Common myeloid progenitor, CD34-positive (primary cell): ENCODE measurements at places on chromosomes 1 and 21.
A peak's percentile ranks its signal among the peaks of the same experiment; 100 is the strongest.

DNA sequence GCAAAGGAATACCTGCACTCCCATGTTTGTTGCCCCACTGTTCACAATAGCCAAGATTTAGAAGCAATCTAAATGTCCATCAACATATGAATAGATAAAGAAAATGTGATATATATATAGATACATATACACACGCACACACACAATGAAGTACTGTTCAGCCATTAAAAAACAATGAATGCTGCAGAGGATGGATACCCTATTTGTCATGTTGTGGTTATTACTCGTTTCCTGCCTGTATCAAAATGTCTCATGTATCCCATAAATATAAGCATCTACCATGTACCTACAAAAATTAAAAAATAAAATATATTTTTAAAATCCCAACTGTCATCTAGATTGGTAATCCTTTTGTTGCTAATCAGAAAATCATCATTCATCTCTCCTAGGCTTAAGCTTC is 634.8 kb upstream of the ADGRL2 start:
- no peak for DNase-seq

DNA sequence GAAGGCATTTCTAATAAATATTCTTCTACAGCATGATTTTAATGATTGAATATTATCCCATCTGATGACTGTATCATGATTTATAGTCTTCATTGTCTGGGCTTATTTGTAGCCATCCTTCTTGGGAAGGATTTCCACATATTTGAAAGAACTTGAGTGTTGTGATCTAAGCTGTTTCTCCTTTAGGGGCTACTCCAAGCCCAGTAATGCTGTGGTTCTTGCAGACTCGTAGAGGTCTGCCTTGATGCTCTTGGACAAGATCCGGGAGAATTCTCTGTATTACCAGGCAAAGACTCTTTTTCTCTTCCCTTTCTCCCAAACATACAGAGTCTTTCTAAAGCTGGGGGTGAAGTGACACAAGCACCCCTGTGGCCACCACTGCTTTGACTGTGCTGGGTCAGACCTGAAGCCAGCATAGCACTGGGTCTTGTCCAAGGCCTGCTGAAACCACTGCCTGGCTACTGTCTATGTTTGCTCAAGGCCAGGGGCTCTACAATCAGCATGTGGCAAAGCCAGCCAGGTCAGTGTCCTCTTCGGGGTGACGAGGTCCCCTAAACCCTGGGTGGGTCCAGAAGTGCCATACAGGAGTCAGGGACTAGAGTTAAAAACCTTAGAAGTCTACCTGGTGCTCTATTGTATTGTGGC is 107.4 kb downstream of the GIPC2 start:
- DNase-seq = no peak

- DNase-seq = no peak
Observed at GRCh38 chr1:111754984-111755330, 744 bp upstream of the DDX20 start.

DNA sequence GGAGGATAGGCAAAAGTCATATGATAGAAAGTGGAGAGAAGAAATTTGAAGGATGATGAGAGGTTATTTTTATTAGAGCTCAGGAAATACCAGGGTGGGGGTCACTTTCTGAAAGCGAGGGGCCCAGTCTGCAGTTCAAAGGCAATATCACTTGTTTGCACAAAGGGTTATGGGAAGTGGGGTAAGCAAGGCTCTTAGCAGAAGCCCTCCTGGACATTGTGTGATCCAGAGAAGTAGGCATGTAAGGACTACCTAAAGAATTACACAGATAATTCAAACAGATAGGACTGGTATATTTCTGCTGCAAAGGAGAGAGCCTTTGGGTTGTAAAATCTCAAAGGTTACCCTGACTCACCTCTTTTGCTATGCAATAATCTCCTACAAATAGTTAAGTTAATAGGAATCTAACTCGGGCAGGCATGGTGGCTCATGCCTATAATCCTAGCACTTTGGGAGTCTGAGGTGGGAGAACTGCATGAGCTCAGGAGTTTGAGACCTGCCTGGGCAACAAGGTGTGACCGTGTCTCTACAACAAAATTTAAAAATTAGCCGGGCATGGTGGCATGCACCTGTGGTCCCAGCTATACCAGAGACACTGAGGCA is 25.2 kb upstream of the PRRC2C start:
- DNase-seq = no peak

GRCh38 chr1:154427173-154428139 is 22.3 kb downstream of the IL6R start:
- no peak for DNase-seq

DNA sequence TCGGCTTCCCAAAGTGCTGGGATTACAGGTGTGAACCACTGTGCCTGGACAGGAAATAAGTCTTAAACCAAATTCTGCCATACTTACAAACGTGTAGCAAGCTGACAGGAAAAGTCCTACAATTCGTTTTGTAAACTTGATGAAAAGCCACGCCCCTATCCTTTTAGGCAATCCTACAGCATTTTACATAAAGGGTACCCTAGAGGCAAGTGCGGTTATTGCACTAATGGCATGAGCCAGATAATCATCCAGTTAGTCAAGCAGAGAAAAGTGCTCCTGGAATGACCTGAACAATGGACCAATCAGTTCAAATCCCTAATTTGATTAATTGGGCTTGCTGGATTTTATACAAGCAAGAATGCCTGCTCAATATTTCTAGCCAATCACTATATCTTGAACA is 338.2 kb downstream of the KIF26B start:
- DNase-seq = no peak

DNA sequence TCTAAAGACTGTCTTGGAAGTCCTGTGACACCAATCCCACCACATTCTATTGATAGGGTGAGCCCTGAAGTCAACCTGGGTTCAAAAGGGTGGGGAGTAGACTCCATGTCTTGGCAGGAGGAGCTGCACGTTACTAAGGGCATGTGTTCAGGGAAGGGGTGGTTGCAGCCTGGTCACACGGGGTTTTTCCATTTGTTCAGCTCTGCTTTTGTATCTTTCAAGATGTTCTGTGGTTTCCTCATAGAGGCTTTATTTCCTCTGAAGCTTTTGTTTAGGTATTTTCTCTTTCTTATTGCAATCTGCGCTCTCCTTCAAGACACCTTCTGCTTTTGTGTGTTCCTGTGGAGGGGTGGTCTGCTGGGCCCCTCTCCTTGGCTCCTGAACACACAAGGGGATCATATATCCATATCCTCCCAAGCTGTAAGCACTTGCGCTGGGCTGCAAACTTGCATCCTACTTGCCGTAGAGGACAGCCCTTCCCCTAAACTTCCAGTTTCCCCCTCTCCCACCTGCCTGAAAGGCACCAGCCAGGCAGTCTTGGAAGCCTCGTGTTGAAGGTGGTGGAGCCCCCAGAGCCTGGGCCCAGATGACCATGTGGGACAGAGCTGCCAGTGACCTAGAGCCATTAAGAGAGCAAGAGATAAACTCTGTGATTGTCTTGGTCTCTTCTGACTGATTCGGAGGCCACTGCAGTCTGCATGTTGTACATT is 62.5 kb upstream of the TRAPPC10 start:
- no peak for DNase-seq

DNA sequence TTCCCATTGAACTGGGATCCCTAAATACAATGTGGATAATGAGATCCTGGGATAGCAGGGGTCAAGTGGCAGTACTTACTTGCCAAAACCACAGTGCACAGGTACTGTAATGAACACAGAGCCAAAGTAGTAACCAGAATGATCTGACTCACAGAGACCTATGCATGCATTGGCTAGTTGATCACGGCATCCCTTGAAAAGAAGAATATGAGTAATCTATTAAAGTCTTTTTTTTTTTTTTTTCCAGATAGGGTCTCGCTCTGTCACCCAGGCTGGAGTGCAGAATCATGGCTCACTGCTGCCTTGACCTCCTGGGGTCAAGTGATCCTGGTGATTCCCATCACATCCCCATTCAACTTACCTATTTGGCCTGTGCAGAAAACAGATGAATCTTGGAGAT is 29.4 kb upstream of the EIF4G3 start:
- no peak for DNase-seq

- DNase-seq = no peak
Observed at GRCh38 chr21:44996983-44997936, 57.4 kb downstream of the SLX9 start.

DNA sequence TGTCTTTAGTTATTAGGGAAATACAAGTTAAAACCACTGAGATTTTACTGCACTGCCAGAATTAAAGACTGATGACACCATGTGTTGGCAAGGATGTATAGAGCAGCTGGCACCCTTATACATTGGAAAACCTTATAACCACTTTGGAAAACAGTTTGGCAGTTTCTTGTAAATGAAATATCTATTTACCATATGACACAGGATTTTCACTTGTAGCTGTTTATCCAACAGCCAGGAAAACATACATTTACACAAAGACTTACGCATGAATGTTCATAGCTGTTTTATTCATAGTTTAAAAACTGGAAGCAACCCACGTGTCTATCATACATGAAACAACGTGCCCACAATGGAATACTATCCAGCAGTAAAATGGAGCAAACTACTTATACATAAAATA is 45.3 kb downstream of the PRRC2C start:
- no peak for DNase-seq

DNA sequence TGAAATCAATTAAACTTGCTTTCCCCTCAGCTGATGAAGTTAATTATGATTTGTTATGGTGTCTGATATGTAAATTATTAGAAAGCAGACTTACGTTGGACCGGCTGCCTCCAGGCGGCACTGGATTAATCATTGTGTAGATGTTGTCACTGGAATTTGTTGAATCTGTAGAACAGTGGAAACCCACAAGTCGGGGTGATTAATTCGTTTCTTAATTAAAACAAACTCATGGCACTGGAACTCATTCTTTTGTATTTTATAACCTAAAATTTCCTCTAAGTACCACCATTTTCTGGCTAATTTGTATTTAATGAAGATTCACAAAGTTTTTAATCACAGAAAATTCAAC is 39.0 kb downstream of the MRPL37 start:
- no peak for DNase-seq

GRCh38 chr21:43866260-43866629 is 1.2 kb downstream of the AGPAT3 start:
- peak; percentile 47 for DNase-seq

DNA sequence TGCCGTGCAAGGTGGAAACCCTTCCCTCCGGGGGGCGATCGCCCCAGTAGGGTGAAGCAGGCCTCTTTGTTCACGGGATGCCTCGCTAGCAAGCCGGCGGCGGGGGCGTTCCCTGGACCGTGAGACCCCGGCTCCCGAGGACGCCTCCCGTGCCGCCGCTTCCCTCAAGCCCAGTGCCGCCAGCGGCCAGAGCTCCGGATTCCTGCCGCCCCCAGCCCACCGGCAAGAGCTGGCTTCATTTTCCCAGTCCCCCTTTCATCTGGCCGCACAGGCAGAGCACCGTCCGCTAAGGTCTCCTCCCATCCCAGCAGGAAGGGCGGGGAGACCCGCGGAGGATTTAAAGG is 16.3 kb downstream of the IER5 start:
- DNase-seq = peak; percentile 73

- peak; percentile 13 for DNase-seq
Observed at GRCh38 chr1:83932281-83932680, 66.7 kb downstream of the TTLL7 start.

- no peak for DNase-seq
Observed at GRCh38 chr21:44434568-44434925, 20.8 kb upstream of the LRRC3 start.

DNA sequence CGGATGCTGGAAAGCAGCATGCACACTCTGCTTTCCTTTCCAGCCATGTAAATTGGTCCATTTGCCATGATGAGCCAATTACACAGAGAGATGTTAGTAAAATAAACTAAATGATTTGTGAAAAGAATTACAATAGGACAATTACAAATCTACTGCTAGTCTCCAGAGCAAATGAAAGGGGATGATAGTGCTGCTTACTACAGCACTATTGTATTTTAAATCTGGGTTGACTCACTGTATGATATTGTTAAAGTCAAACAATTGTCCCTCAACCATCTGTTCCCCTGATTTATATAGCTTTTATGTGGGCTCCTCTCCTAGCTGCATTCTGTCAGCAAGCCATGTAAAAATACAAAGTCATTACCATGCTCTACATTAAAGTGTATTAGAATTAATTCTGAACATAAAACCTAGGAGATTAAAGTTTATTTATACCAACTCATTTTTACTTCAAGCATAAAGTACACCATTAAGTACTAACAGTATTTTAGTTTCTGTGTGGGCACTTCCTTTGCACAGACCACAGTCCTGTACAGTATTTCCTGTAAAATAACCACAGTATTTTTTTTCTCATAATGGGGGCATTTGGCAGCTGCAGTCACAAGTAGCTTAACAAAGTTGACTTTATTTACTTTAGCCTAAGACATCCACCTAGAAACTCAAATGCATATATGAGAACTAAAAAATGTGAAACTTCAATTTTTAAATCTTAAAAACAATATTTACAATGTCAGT is 135.8 kb downstream of the VAV3 start:
- DNase-seq = peak; percentile 75

DNA sequence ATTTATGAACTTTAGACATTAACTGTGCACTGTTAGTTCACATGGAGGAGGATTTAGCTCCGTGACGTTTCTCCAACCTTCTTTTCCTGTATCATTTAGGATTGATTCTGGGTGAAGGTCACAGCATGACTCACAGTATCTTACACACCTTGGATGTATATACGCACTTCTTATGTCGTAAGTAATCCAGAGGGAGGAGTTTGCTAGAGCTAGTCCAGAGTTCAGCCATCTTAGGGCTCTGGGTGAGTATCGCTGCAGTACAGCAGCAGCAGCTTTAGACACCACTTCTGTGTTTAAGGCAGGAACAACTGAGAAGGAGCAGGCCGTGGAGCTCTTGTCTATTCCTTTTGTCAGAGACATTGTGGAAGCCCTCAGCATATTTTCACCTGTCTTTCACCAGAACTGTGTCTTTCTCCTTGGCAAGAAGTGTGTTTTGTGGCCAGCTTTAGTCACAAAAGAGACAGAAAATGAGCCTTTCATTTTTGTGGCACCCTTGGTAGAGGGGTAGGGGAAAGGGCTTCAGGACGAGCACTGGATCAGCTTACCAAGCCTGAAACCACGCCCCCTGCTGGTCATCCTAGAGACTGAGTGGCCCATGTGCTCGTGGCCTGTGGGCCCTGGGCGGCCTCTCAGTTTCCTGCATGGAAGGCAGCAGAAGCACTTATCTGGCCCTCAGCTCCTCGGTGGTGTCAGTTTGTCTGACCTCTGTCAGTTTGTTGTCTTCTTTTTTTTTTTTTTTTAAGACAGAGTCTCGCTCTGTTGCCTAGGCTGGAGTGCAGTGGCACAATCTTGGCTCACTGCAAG is 64.0 kb downstream of the ADARB1 start:
- peak; percentile 79 for DNase-seq

GRCh38 chr1:20476265-20477038 is 9.6 kb downstream of the CAMK2N1 start:
- peak; percentile 32 for DNase-seq

- no peak for DNase-seq
Observed at GRCh38 chr1:209157546-209158249, 425.8 kb upstream of the CAMK1G start.

DNA sequence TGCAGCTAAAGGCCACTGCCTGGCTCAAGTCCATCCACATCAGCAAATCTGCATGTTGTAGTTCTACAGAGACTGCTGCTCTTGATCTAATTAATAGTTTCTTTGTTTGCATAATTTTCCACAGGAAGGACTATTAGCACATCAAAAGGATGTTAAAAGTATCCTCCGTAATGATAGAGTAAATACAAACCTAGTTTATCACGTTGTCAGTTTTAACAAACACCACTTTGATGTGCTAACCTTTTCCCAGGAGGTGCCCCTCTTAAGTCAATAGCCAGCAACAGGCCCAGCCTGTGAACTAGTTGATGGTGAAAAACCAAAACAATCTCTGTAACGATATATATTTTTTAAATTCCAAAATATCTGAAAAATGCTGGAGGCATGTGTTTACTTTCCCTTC is 64.2 kb upstream of the SLC22A15 start:
- no peak for DNase-seq

GRCh38 chr1:20698195-20698910 is 19.5 kb downstream of the KIF17 start:
- no peak for DNase-seq
